ENCODE measurements at places on chromosomes 1 and 21. TPM values are rescaled to one million over a fixed set of nuclear protein-coding genes. Genes with fewer than 3 reads are reported as not detected.

The ASCL5 gene
- not detected for total RNA-seq

The LENEP gene
- not detected for total RNA-seq

The USH2A gene
- not detected for total RNA-seq

The B3GALT2 gene
- not detected for total RNA-seq

The RGS13 gene
- total RNA-seq = not detected

The LIPI gene
- total RNA-seq = not detected

The FCGR3A gene
- total RNA-seq = not detected
